ENCODE measurements at places on chromosomes 3 and 15. TPM values are rescaled to one million over a fixed set of nuclear protein-coding genes. Genes with fewer than 3 reads are reported as not detected.

- no peaks in the 10 kb centered on the region for H3K36me3 ChIP-seq
- no peaks in the 10 kb centered on the region for H3K27me3 ChIP-seq
- no peak overlapping the region for H3K4me3 ChIP-seq
- no peaks in the 10 kb centered on the region for H3K4me1 ChIP-seq
- H3K27ac ChIP-seq = no peak overlapping the region
- DNase-seq = no peak
Measured at GRCh38 chr3:173066044-173067004, 74.7 kb downstream of the SPATA16 start.

DNA sequence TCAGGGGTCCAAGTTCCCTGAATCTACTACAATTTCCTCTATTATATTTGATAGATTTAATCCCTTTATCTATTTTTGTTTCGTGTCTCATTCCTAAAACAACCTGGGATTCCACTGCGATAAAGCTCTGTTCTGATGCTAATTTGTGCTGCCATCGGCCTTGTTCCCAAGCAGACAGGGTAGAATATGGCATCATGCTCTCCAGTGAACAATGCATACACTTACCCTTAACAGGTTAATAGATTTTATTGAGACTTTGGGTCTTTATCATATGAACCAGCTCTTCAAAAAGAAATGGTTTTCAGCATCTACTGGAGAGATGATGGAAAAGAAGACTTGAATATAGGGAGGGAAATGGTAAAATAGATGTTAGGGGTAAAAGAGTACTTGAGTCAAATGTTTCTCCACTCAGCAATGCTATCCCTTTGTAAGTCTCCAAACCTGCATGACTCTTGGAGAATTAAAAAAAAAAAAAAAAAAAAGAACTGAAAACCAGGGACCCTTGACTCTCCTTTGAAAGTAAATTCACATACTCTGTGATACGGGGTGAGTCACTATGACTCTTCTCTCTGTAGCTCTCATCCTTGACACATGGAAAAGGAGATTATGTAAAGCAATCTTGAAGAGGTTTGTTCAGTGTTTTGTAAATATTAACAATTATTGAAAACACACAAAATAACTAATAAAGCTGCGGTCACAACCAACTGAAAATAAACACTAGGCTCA is 268.8 kb downstream of the ZBTB20 start:
- DNase-seq = no peak
- H3K36me3 ChIP-seq = no peaks in the 10 kb centered on the region
- no peak overlapping the region for H3K27ac ChIP-seq

- no peak overlapping the region for H3K27ac ChIP-seq
- peaks cover 31% of the 10 kb centered on the region for H3K36me3 ChIP-seq
- no peaks in the 10 kb centered on the region for H3K27me3 ChIP-seq
- H3K4me1 ChIP-seq = peaks cover 9% of the 10 kb centered on the region
Measured at GRCh38 chr15:59176653-59177316, 29.9 kb upstream of the LDHAL6B start.

DNA sequence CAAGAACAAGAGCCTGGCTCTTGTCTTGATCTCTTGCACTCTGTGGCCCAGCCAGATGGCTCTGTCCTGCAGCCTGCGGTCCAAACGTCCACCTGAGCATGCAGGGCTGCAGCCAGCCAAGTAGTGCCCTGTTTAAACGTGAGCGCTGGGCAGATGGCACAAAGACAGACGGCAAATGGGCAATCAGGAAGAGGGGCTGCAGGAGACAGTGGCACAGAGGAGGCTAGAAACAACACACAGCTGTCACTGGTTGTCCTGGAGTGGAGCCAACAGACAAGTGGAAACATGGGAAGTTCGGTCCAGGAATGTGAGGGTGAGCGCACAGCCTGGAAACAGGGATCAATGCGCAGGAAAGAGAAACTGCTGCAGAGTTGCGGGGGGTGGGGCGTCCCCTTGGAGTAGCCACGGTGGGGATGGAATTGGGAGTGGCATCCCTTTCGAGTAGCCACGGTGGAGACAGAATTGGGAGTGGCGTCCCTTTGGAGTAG is 10.7 kb upstream of the ZXDC start:
- no peak for DNase-seq
- no peaks in the 10 kb centered on the region for H3K36me3 ChIP-seq
- H3K4me1 ChIP-seq = peaks cover 10% of the 10 kb centered on the region

DNA sequence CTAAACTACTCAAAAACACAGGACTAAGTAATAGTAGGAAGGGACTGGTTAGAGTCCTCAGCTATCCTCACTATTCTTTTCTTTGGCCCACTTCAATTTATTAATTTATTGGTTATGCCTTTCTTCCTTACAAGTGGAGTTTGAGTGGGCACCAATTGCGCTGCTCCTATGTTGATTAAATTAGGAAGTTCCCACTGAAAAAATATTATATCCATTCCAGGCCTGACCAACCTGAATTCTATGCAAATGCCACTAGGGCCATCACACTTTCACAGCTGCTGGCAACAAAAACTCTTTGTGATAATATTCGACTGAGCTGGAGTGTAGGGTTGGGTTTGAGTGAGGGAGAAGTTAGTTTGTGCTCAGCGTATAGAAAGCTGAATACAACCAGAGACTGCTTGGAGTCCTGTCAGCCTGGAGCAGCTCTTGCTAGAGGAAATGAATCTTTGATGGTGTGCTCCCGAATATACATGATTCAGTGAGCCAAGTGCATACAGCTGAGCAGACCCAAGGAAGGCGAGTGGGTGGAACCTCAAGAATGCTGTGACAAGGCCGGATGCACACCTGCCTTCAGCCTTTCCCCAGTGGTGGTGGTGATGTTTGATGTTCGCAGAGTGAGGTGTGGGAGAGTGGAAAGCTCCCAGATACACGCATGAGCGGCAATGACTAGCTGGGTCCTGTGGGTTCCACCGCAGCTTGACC is 1.5 kb downstream of the ARHGEF3 start:
- H3K4me3 ChIP-seq = peak overlapping the region; percentile 97
- no peaks in the 10 kb centered on the region for H3K27me3 ChIP-seq
- H3K36me3 ChIP-seq = peaks cover 35% of the 10 kb centered on the region
- DNase-seq = peak; percentile 93

AADACL2 gene
- not detected for total RNA-seq

GRCh38 chr15:101615986-101616848 is 36.0 kb downstream of the TM2D3 start:
- peak; percentile 54 for DNase-seq

- H3K4me1 ChIP-seq = no peaks in the 10 kb centered on the region
- H3K27ac ChIP-seq = no peak overlapping the region
- H3K36me3 ChIP-seq = no peaks in the 10 kb centered on the region
- H3K27me3 ChIP-seq = peaks cover 7% of the 10 kb centered on the region
- no peak for DNase-seq
Measured at GRCh38 chr15:49383266-49383665, 39.8 kb upstream of the FGF7 start.

ONECUT1 gene
- total RNA-seq = not detected

- no peak overlapping the region for H3K4me3 ChIP-seq
- H3K27ac ChIP-seq = no peak overlapping the region
- H3K27me3 ChIP-seq = no peaks in the 10 kb centered on the region
- peaks cover under 1% of the 10 kb centered on the region for H3K4me1 ChIP-seq
- DNase-seq = no peak
- H3K36me3 ChIP-seq = peaks cover 2% of the 10 kb centered on the region
Measured at GRCh38 chr3:100023595-100023994, 90.7 kb downstream of the FILIP1L start.

DNA sequence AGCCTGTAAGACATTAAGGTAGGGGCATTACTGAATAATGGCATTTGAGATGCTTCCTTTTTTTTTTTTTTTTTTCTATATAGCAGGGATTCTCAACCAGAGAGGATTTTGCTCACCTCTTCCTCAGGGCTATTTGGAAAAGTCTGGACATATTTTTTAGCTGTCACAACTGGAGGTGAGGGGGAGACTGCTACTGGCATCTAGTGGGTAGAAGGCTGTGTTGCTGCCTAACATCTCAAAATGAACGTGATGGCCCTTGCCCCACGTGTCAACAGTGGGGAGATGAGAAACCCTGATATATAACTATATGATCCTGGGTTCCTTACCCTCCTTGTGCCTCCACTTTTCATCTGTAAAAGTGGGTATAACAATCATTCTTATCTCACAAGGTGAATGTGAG is 71.9 kb downstream of the CADPS start:
- no peak for DNase-seq
- no peak overlapping the region for H3K4me3 ChIP-seq
- no peak overlapping the region for H3K27ac ChIP-seq
- no peaks in the 10 kb centered on the region for H3K27me3 ChIP-seq

VIPR1 gene
- 0.80 TPM for total RNA-seq
